ENCODE measurements at places on chromosomes 1 and 21. TPM values are rescaled to one million over a fixed set of nuclear protein-coding genes. Genes with fewer than 3 reads are reported as not detected.

GRCh38 chr1:223742856-223743517, 30.6 kb downstream of the CAPN2 start:
- DNase-seq, result no peak

HSD11B1 gene
- not detected for total RNA-seq

FCAMR gene
- total RNA-seq, result not detected

DNA sequence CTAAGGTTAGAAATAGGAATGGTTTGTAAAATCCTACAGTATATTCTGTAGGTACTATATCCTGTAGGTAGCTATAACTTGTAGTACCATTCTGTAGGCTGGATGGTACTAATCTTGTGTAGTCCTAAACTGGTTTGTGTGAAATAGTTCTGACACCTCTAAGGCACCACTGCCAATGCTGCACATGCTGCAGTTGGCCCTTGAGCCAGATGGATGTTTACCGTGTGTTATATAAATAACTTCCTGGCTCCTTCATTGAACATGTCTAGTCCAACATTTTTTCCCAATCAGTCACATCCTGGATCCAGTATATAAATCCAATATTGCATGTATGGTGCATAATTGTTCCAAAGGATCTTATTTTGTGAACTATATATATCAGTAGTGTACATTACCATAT, 89.5 kb upstream of the GNG4 start:
- peak; percentile 53 for DNase-seq

GRCh38 chr1:154481053-154481452, 21.0 kb upstream of the TDRD10 start:
- DNase-seq, result no peak

GPATCH3 gene
- 13.7 TPM for total RNA-seq

CACNA1S gene
- not detected for total RNA-seq

DNA sequence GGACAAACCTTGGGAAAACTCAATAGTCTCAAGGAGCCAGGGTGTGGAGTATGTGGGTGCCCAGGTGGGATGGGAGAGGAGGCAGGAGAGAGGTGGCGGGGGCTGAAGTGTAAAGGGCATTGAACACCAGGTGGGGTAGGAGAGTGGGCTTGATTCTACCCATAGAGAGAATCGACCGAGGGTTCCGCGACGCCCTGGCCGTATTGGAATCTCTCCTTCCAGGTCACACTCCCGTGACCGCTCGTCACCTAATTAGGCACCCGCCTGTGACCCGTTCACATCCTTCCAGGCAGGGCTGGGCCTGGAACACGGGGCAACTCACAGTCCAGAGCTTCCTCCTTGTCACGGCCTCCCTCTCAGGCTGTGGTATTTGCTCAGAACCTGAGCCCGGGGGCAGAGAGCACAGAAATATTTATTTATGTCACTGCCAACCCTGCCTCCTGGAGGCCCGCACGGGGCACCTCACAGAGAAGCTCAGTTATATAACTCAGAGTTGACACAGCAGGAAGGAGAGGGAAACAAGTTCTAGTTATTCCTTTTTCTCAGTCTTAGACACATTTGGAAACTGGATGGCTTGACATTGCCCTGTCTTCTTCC, 12.0 kb downstream of the NCMAP start:
- DNase-seq, result no peak

DNA sequence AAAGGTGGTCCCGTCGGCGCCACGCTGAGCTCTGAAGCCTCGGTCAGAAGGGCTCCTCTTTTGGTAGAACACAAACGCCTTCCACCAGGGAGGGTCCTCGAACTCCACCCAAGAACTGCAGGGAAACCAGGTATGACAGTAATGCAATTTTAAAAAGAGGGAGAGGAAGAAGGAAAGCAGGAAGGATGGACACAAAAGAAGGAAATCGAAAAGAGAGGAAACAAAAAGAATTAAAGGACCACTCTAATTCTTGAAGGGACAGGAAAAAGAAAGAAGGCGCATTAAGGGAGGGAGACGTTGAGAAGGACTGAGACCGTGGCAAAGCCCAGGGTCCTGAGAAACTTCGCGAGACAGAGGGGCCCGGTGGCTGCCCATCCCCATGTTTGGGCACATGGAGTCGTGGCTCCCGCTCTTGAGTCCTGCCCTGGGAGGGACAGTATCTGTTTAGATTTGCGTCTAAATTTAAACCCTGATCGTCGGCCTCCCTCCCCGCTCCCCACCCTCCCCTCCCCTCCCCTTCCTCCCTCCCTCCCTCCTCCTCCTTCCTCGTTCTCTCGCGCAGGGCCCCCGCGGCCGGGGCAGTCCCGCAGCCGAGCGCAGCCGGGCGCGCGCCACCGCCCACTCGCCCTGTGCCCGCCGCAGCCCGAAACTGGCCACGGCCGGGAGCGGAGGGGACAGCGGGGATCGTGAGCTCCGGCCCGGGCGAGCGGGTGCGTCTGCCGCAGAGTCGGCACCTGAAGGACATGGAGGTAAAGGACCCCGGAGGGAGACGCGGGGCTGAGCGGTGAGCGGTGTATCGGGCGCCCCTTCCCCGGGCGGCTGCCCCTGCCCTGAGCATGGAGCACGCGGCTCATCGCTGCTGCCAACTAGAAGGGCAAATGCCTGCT, at the start of gene RCSD1:
RCSD1 (plus strand) TSS at position 552 of the 887 bp plus-strand sequence; CDS start at position 744, 192 bp downstream.
- DNase-seq, result no peak

GPR153 gene
- 3.7 TPM for total RNA-seq

GRCh38 chr1:151934048-151934493, 24.8 kb upstream of the THEM4 start:
- DNase-seq, result peak; percentile 25

DNA sequence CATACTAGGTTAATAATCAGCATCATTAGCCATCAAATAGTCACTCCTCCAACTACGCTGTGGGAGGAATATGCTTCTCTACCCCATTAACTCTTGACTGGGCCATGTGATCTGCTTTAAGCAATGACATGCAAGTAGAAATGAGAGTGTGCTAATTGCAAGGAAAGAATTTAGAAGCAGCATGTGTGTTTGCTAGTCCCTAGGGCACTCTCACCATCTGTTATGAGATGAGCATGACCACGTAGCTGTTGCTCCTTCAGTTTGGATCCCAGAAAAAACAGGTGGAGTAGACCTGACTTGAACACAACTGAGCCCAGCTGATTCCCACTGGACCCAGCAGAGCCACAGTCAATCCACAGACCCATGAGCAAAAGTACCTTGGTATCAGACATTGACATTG, 19.7 kb upstream of the RGS7 start:
- DNase-seq, result no peak

- DNase-seq, result no peak
Observed at GRCh38 chr21:45158491-45159423, 84.4 kb downstream of the ADARB1 start.

DNA sequence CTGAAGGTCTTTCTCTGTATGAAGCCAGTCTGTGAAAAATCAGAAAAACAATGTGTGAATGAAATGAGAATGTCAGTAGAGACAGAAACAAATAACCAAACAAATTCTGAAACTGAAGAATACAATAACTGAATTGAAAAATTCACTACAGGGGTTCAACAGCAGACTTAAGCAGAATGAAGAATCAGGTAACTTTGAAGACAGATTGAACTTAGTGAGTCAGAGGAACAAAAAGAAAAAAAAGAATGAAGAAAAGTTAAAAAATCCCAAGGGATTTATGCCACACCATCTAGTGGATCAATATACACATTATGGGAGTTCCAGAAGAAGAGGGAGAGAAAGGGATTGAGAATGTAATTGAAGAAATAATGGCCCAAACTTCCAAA, 14.6 kb downstream of the ZNF691 start:
- no peak for DNase-seq

DNA sequence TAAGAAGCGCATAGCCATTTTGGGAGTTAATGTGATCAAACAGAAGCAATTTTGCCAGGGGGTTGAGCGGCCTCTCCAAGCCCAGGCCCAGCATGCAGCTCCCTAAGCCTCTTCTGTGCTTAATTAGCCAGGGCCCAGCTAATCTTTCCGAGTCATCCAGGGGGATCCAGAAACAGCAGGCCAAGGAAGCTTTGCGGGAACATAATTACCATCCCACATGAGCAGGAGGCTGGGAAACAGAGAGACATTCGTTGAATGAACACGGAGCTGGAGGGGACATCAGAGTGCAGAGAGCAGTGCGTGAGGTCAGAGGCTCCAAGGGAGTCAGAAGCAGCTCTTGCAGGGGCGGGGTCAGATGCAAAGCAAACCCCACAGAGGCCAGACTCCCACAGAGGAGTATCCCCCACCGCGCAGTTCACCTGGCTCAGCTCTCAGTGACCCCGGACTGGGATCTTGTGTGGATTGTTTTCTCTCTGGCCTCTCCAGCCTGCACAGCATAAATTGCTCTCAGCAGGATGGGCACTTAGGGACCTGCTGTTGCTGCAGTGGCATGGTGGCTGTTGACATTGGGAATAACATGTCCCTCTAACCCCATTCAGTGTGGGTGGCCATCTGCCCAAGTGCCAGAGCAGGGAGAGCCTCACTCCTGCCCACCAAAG, 657.4 kb downstream of the AJAP1 start:
- no peak for DNase-seq

DNA sequence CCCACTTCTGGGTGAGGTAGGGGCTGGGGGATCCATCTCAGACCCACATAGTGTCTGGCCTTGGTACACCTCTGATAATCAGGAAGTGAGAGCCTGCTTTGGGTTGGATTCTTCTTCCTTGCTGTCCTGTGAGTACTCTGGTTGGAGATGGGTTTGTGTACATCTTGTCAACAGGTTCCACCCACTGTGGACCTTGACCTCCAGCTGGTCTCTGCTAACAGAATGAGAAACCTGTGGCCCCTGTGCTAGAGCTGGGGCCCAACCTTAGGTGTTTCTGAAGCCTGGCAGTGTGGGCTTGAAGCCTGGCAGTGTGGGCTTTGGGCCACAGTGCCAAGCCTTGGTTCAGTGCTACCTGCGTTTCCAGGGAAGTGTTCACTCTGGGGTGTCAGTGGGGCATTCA, 2.6 kb downstream of the ZBTB48 start:
- DNase-seq, result no peak

RHBG gene
- not detected for total RNA-seq

DNA sequence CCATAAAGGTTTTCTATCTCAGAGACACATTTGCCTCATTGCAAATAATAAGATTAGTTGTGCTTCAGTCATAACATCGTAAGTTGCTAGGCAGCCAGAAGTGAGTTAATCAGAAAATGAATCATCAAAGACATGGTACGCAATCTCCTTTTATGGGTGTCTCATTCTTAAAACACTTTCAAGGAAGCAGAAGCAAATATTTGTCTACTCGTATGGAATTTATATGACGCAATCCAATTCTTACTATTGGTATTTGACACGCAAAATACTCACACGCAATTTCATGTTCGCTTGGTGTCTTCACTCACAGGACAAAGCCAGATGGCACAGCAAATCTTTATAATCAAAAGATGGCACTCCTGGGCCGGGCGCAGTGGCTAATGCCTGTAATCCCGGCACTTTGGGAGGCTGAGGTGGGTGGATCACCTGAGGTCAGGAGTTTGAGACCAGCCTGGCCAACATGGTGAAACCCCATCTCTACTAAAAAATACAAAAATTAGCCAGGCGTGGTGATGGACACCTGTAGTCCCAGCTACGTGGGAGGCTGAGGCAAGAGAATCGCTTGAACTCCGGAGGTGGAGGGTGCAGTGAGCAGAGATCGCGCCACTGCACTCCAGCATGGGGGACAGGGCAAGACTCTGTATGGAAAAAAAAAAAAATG, 56.4 kb downstream of the HLCS start:
- DNase-seq, result peak; percentile 99

- peak; percentile 23 for DNase-seq
Observed at GRCh38 chr1:112263453-112263852, 132.6 kb upstream of the CTTNBP2NL start.

DNA sequence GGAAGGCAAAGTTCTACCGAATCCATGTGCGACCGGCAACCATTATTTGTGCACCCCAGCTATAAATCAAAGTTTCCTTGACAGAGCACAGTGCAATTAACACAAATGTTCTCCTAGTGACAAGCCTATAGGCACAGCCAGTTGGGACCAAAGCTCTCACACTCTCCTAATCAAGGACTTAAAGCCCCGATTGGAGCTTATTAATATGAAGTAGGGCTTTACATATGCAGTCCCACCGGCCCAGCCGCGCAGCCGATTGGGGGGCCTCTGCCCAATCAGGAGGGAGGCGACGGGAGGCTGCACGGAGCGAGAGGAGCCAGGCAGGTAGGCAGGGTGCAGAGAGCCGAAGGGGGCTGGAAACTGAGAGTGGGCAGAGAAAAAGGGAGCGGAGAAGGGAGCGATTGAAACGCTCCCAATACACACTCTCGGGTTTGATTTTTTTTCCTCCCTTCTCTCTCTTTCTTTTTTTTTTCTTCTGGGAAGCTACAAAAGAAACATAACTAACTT, at the start of gene ESRRG:
ESRRG (minus strand) TSS at position 156 of the 507 bp plus-strand sequence; CDS start at position 26, 130 bp downstream.
- peak; percentile 13 for DNase-seq

ESPN gene
- 0.96 TPM for total RNA-seq

DNA sequence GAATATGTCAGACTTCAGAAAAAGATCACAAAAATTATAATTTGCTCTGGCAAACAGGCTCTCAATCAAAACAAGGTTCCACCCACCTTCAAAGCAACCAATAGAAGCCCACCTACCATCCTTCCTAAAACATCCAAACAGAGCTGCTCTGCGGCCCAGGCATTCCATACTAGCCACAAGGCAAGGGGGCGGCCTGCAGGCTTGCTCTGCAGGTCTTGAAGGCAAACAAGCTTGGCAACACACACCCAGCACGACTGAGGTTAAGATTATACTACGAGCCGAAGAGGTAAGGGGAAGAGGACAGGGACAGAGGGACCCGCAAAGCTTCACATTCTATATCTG, 207.3 kb downstream of the SLC45A1 start:
- DNase-seq, result peak; percentile 73

LRRN2 gene
- total RNA-seq, result 5.9 TPM

- DNase-seq, result no peak
Observed at GRCh38 chr1:204991342-204991844, 51.6 kb upstream of the CNTN2 start.

- DNase-seq, result no peak
Observed at GRCh38 chr1:44267438-44267837, 54.2 kb downstream of the DMAP1 start.

CYP2J2 gene
- 1.8 TPM for total RNA-seq

TTLL7 gene
- 28.7 TPM for total RNA-seq

IL20 gene
- not detected for total RNA-seq

PROX1 gene
- 4.8 TPM for total RNA-seq

DNA sequence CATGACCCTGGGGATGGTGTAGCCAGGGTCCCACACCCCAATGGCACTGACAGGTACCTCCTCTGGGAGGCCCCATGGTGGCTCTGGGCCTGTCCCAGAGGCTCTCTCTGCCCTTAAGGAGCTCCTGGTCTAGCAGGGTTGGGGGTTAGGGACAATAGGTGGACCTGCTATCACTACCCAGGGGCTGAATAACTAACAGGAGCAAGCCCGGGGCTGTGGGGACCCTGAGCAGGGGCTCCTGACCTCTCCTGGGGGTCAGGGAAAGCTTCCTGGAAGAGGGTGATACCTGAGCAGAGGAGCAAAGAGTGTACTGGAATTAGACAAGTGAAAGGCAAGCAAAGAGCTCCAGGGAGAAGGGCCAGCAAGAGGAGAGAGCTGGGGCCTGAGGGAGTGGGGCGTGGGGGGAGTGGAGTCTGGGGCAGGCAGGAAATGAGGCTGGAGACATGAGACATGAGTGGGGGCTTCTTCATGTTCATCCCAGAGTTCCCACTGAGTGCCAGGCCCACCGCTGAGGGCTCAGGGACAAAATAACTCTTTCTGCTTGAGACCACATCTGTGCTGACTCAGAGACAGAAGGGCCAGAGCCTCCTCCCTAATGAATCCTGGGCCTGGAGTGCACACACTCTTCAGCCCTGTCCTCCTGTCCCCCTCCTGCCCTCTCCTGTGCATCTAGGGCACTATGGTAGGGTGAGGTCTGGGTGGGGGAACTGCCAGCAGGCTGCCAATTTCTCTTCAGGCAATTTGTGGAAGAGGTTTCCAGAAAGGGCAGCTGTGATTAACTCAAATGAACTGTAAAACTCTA, 517.6 kb downstream of the PTPRU start:
- DNase-seq, result no peak

- peak; percentile 23 for DNase-seq
Observed at GRCh38 chr21:32131960-32132359, 146.9 kb downstream of the MIS18A start.
